ENCODE measurements at places on chromosomes 13 and 19. TPM values are rescaled to one million over a fixed set of nuclear protein-coding genes. Genes with fewer than 3 reads are reported as not detected.

PPAN gene
- total RNA-seq: 10.1 TPM

CD33 gene
- total RNA-seq: 2.5 TPM

TPTE2 gene
- total RNA-seq: not detected

DNA sequence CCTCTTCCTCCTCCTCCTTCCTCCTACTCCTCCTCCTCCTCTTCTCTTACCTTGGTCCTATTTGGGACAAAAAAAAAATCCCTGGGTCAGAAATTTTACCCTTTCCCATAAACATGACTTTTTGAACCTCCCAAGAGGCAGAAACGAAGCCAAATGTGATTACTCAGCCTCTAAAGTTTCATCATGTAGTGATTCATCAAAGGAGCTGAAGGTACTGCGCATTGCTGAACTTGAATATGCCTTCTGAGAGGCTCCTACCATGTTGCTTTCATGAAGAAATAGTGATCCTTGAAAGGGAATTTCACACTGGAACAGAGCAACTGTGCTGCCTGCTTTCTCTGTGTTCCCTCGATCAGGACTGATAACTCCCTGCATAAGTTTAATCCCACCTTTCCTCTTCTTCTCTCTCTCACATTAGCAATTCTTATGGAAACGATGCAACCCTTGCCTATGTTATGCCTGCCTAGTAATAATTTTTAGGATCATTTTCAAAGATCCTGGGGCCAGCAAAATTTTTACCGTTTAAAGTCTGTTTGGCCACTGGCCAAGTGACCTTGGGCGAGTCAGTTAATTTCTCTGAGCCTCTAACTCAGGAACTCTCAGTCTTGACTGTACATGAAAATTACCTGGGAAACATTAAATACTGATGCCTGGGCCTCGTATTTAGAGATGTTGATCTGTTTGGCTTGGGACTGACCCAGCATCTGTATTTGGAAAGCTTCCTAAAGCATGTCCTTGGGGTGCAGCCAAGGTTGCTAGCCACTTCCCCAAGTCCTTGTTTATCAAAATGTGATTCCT, 149.5 kb downstream of the DCT start:
- no peak overlapping the region for H3K4me3 ChIP-seq
- no peaks in the 10 kb centered on the region for H3K27me3 ChIP-seq
- H3K27ac ChIP-seq: peak overlapping the region; percentile 58
- no peaks in the 10 kb centered on the region for H3K4me1 ChIP-seq
- DNase-seq: no peak

DNA sequence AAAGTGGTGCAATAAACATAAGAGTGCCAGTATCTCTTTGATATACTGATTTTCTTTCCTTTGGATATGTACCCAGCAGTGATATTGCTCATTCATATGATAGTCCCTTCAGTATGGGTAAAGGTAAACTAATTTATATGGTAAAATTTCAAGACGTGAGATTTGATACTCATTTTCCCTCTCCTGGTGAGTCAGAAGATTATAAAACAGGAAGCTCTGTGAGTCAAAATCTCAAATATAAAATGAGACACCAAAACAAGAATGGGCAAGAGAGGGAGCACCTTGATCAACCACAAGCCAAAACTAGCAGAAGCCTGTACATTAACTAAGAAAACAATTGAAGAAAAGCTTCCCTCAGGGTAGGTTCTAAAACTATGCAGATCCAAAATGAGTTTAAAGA, 216.3 kb downstream of the SLITRK6 start:
- no peaks in the 10 kb centered on the region for H3K4me1 ChIP-seq
- no peaks in the 10 kb centered on the region for H3K27me3 ChIP-seq
- no peak for DNase-seq
- no peak overlapping the region for H3K27ac ChIP-seq
- no peak overlapping the region for H3K4me3 ChIP-seq
- no peaks in the 10 kb centered on the region for H3K36me3 ChIP-seq

GRCh38 chr13:52851137-52851962, 2.9 kb upstream of the PCDH8 start:
- no peaks in the 10 kb centered on the region for H3K36me3 ChIP-seq
- DNase-seq: peak; percentile 40
- H3K4me3 ChIP-seq: peak overlapping the region; percentile 65
- H3K4me1 ChIP-seq: no peaks in the 10 kb centered on the region

GRCh38 chr13:81409284-81409683, 1068.4 kb upstream of the SPRY2 start:
- no peaks in the 10 kb centered on the region for H3K36me3 ChIP-seq
- no peak for DNase-seq
- no peaks in the 10 kb centered on the region for H3K27me3 ChIP-seq

DNA sequence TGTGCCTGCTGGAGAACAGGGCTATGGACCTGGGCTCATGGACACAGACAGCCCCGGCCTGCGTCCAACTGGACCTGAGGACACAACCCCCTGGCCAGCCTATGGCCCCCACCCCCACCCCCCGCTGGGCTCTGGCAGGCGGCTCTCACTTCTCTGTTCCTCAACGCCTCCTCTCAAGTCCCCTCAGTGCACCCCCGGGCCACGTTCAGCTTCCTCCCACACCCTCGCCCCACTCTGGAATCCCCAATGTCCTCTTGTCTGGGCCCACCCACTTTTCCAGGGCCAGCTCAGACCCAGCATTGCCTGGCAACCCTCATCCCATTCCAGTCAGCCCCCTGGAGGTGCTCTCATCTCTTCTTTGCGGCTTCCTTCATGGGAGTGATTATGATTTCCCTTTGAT, 130.2 kb upstream of the SPACA7 start:
- no peak for DNase-seq
- no peak overlapping the region for H3K4me3 ChIP-seq
- no peaks in the 10 kb centered on the region for H3K4me1 ChIP-seq
- no peak overlapping the region for H3K27ac ChIP-seq
